ENCODE measurements at places on chromosomes 12 and 14. TPM values are rescaled to one million over a fixed set of nuclear protein-coding genes. Genes with fewer than 3 reads are reported as not detected.

Gene ACSM4
- not detected for total RNA-seq

Gene KRT2
- 1.0 TPM for total RNA-seq

Gene CCDC38
- total RNA-seq: not detected

Gene CELA1
- total RNA-seq: 0.47 TPM

Gene VASH1
- total RNA-seq: 13.5 TPM

Gene OR11H7
- not detected for total RNA-seq

Gene INHBC
- total RNA-seq: 0.13 TPM

DNA sequence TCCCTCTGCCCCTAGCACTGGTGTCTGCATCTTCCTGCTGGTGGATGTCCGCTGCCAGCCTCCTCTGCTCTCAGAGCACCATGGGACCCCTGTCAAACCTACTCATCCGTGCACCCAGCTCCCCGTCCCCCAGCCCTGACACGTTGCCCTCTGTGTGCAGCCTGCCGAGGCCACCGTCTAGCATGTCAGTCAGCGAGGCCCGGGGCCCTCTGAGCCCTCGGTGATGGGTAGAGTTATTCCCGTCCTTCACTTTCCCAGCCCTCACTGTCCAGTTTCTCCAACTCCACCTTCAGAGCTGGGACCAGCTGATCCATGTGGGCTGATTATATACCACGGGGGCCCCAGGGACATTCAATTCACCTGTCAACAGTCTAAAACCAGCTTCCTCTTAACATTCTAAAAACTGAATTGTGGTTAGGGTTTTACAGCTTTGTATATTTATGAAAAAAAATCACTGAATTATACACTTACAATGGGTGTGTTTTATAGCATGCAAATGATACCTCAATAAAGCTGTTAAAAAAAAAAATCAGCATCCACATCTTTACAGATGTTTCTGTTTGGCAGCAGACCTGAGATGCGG lies 61.3 kb downstream of the CCDC88C start:
- no peak for DNase-seq

GRCh38 chr12:18221726-18222125 lies 39.6 kb upstream of the PIK3C2G start:
- no peak for DNase-seq

DNA sequence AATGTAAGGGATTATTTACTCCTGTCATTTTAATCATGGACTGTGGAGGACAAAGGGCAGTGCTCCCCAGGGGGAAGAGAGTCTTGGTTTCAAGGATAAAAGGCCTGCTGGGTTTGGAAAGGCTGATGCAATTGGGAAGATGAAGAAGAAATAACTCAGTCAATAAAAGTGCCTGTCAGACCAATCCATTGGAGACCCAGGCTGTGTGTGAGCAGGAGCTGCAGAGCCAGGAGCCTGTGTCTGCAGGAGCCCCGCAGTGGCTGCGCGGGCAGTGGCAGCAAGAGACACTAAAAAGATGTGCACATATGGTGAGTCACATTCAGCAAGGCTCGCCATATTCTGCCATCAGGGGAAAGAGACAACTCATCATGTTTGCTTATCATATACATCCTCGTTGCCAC lies 90.4 kb downstream of the CRACR2A start:
- DNase-seq: no peak

DNA sequence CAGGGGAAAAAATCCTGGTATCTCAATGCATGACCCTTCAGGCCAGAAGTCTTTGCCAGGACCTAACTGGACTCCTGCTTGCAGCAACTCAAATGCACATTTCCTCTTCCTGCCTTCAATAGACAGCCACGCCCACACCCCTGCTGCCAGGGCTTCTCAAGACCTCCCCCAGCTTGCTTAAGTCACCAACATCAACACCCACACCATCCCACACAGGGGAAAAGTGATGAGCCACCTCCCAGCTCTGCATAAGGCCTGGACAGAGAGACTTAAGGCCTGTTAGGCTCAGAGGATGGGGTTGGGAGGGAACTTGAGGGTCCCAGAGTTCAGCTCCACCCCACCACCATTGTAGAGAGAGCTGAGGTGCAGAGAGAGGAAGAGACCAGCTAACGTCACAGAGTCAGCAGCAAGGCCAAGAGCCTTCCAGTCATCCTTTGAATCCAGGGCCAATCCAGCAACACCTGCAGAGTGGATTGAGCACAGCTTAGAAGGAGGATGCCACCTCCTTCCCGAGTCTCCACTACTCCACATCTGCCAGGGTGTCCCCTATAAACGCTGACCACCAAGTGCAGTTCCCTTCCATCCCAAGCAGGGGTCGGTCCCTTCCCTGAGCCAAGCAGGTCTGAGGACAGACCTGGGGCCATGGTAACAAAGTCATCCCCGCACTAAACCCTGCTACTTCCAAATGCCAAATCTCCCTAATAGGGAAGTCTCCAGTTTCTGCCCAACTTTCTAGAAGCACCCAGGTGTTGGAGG lies 50.0 kb downstream of the KDM2B start:
- DNase-seq: peak; percentile 77

- DNase-seq: no peak
Observed at GRCh38 chr12:107026806-107027635, 40.1 kb upstream of the MTERF2 start.

GRCh38 chr12:103676893-103677292 lies 89.8 kb downstream of the STAB2 start:
- DNase-seq: no peak

DNA sequence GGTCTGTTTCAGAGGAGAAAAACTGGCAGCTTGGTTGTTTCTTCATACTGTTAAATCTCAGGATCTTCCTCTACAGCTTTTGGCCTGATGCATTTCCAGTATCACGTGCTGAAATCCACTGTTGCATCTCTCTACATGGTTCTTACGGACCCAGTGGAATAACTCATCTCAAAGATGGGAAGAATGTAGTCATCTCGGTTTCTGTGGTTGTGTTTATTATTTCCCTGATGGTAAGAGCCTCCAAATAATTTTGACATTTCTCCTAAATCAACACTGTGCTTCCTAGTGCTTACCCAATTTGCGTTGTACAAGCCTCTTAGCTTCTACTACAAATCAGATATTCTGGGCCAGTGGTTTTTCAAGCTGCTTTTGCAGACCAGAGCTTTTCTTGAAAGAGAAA lies 812.8 kb downstream of the C12orf50 start:
- no peak for DNase-seq

- no peak for DNase-seq
Observed at GRCh38 chr14:93708311-93708734, 80.0 kb downstream of the PRIMA1 start.

DNA sequence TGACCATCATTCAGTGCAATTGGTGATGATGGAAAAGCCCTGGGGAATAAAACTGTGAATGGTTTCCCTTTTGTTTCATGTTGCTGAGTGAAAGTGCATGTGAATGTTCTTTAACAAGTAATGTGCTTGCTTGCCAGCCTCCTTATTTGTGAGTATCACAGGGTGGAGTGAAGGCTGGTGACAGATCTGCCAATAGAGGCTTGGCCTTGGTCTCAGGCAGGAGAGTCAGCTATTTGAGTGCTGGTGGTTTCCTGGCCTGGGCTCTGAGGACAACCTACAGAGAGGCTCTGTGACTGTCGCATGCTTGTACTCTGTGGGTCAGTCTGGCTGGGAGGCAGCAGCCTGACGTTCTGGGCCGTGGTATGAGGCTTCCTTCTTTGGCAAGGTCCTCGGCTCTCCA lies 20.7 kb downstream of the KRT85 start:
- no peak for DNase-seq

DNA sequence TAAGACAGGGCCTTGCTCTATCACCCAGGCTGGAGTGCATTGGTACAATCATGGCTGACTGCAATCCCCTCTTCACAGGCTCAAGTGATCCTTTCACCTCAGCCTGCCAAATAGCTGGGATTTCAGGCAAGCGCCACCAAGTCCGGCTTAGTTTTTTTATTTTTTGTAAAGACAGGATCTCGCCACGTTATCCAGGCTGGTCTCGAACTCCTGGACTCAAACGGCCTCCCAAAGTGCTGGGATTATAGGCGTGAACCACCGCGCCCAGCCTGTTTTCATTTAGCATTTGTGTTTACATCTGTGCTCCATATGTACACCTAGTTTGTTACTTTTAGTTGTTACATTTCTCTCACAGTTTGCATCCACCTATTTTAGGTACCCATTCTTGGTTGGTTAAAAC lies 32.5 kb upstream of the LIMA1 start:
- no peak for DNase-seq

DNA sequence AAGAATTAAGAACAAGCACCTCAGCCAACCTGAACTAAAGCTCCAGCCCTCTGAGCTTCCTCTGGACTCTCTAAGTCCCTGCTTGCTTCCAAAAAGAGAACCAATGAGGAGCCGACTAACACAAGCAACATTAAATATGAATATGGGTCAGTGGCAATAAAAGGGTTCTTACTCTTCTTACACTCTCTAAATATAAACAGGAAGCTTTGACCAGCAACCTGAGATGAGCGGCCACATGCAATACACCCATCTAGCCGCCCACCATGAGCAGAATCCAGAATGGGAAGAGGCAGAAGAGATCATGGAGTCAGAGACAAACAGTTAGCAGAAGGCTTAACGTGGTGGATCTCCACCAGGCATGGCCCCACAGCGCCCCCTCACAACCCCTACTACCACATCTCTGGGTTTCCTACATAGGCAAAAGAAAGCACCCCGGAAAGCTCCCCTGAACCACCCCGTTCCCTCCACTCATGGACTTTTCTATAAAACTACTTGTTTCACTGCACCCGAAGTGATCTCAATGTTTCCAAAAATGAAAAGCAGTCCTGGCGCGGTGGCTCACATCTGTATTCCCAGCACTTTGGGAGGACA lies 59.4 kb downstream of the TTC7B start:
- no peak for DNase-seq

DNA sequence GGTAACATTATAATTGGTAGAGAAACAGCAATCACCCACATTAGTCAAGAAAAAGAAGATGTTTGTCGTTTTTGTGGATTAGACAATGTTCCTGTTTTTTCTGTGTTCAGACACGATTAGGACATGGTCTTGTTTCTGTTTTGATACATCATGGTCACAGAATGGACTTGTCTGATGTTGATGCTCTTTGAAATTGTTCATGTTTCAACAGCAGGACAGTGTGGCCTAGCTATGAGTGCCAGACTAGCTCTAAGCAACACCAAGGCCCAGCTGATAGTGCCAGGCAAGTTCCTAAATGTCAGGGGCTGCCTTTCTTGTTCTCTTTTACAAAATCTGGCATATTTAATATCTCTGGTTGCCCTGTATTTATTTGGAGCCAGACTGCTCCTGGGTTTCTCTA lies 40.9 kb upstream of the TOMM20L start:
- no peak for DNase-seq

GRCh38 chr14:64891173-64891838 lies 11.6 kb upstream of the SPTB start:
- DNase-seq: no peak

GRCh38 chr12:119071638-119072231 lies 90.4 kb downstream of the SRRM4 start:
- no peak for DNase-seq

DNA sequence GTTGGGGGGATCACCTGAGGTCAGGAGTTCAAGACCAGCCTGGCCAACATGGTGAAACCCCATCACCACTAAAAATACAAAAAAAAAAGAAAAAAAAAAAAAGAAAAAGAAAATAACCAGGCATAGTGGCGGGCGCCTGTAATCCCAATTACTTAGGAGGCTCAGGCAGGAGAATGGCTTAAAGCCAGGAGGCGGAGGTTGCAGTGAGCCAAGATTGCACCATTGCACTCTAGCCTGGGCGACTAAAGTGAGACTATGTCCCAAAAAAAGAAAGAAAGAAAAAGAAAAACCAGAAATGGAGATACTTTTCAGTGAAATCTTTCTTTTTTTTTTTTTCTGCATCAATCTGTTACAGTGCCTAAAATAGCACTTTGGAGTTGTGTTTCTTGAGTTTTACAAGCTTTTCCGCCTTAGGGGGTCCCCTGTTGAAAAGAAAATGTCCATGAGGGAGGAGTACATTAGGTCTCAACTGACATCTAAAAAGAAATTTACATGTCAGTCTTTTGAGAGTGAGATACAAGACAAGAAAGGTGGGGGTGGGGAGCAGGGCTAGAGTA lies 82.9 kb upstream of the VASH1 start:
- no peak for DNase-seq

DNA sequence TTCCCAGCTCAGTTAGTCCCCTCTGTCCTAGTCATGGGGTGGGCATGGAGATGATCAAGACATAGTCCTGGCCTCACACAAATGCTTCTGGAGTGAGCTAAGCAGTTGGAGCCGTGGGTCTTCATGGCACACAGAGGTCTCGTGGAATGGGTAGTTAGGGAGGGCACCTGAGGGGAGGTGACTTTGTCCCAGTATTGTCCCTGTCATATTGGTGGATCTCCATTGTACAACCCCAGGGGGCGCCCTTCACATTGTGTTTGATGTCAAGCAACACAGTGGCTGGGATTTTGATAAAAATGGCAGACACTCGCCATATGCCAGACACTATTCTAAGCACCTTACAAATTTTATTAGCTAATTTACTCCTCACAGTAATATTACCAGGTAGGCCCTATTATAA lies 175.4 kb upstream of the LHX5 start:
- DNase-seq: no peak

- no peak for DNase-seq
Observed at GRCh38 chr14:100010679-100011078, 54.5 kb upstream of the EVL start.

GRCh38 chr12:119775246-119775895 lies 101.7 kb downstream of the CIT start:
- DNase-seq: no peak

DNA sequence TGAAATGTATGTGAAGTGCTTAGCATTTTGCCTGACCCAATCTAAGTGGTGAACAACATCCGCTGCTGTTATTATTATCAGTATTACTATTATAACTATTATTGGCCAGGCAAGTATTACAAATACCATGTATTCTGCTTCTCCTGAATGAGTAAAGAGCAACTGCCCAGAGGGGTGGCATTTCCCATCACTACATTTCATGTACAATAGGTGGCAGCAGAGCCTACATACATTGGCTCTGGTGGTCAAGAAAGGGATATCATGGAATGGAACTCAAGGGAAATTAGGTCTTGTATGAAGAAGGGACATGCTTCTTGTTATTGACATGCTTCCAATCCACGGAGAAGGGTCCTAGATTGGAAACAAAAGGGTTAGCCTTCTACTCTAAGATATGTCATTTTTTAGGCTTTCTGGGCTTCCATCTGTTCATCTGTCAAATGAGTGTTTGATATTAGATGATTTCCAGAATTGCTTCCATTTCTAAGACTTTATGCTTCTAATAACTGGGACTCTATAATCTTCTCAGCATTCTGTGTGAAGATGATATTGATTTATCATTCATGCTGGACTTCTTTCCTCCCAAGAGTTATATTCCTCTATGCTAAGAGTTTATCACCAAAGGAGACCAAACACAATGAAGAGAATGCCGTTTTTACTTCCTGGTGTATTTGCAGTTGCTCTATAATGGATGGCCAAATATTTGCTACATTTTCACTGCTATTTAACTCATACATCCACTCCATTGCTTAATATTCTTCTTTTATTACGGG lies 239.1 kb downstream of the SSPN start:
- DNase-seq: no peak

GRCh38 chr12:65616022-65616421 lies 208.3 kb upstream of the HMGA2 start:
- no peak for DNase-seq

All from T-cell (primary cell).